ENCODE measurements at places on chromosomes 5 and 9. TPM values are rescaled to one million over a fixed set of nuclear protein-coding genes. Genes with fewer than 3 reads are reported as not detected.

The GLRX gene
- 35.0 TPM for total RNA-seq

The ANKRD18B gene
- not detected for total RNA-seq

The STK32A gene
- total RNA-seq: 0.47 TPM

The CBY3 gene
- not detected for total RNA-seq

The MYMK gene
- not detected for total RNA-seq

The DDX4 gene
- total RNA-seq: not detected

The TRPM6 gene
- total RNA-seq: not detected

The S1PR3 gene
- 28.1 TPM for total RNA-seq

The PPP3R2 gene
- not detected for total RNA-seq

The PFN3 gene
- not detected for total RNA-seq

The ACTBL2 gene
- not detected for total RNA-seq

The NFIB gene
- total RNA-seq: 46.8 TPM

The FGD3 gene
- total RNA-seq: not detected

The IFNA13 gene
- not detected for total RNA-seq

The CSNK1A1 gene
- 284 TPM for total RNA-seq

The REEP2 gene
- total RNA-seq: 4.8 TPM

The OLFML2A gene
- total RNA-seq: 26.7 TPM

The GRIN3A gene
- total RNA-seq: not detected

The ERBIN gene
- 34.3 TPM for total RNA-seq

The C1QTNF3 gene
- 1.1 TPM for total RNA-seq

The FOXI1 gene
- total RNA-seq: not detected

The SCGB3A2 gene
- not detected for total RNA-seq

The CDX1 gene
- 0.12 TPM for total RNA-seq

The IFNA2 gene
- not detected for total RNA-seq

The PCDHB7 gene
- total RNA-seq: 0.23 TPM
